ENCODE measurements at places on chromosomes 6 and 20. TPM values are rescaled to one million over a fixed set of nuclear protein-coding genes. Genes with fewer than 3 reads are reported as not detected.

PPP1R3D gene
- 18.1 TPM for total RNA-seq

DNA sequence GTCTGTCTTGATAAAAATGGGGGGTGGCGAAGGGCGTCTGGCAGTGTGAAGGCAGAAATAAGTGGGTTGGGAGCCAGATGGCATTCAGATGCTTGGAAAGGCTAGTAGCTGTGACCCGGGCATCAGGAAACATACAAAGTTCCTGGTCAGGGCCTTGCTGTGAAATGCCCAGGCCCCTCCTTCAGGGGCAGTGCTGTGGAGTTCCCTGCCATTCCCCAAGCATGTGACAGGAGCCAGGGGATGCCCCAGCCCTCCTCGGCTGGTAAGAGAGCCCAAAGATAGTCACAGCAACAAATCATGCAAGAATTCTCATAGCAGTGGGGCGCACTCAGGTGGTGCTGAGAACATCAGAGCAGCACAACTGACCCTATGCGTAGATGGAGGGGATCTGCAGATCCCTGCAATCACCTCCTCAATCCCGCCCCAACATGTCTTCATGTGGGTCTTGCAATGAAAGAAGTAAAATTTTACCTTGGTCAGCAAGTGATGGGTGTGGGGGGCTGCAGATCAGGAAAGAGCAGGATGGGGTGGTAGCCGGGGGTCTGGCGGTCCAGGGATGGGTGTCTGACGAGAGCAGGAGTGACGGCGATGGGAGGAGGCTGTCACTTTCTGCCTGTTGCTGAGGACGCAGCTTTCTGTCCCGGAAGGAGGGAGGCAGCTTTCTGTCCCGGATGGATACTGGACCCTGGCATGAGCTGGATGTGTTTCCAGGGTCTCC lies 39.5 kb downstream of the SLC22A1 start:
- DNase-seq: peak; percentile 89

CD93 gene
- 24.5 TPM for total RNA-seq

C20orf141 gene
- total RNA-seq: not detected

GRCh38 chr6:53924277-53924676 lies 129.5 kb downstream of the LRRC1 start:
- no peak for DNase-seq

- no peak for DNase-seq
These were observed 27.0 kb downstream of the ZNF292 start for GRCh38 chr6:87182321-87182720.

Data from esophagus muscularis mucosa (tissue), 4 donors.